ENCODE measurements at places on chromosomes 4 and X.

GRCh38 chr4:25585901-25586523, 69.6 kb upstream of the SLC34A2 start:
- no peak for DNase-seq

- no peak for DNase-seq
Observed at GRCh38 chrX:769796-770195, 139.2 kb downstream of the SHOX start.

DNA sequence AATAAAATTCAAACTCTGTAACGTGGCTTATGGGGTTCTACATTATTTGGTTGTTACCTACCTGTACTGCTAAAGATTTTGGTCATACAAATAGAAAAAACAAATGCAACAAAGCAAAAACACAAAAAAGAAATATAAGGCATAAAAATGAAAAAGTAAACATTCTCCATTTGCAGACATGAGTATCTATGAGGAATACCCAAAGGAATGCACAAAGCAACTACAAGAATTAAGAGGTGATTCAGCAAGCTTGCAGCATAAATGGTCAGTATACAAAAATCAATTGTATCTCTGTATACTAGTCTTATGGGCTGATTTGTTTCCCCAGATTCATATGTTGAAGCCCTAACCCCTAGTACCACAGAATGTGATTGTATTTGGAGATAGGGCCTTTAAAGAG, 3.6 kb upstream of the PDE5A start:
- DNase-seq, result no peak

DNA sequence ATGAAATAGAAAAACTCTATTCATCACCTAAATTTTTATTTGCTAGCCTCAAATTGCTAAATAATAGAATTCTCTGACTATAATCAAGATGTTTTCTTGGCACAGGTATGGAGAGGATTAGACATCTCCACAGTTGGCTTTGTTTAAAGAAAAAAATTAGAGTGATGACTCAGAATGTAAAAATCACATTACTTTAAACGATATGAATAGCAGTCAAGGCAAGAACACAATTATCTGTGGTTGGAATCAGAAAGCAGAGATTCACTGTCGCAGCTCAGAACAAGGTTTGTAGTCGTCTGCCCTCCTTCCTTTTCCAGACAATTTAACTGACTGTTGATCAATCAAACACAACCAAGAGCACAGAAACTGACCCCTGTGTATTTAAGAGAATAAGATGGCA, 32.2 kb upstream of the CCKAR start:
- no peak for DNase-seq

DNA sequence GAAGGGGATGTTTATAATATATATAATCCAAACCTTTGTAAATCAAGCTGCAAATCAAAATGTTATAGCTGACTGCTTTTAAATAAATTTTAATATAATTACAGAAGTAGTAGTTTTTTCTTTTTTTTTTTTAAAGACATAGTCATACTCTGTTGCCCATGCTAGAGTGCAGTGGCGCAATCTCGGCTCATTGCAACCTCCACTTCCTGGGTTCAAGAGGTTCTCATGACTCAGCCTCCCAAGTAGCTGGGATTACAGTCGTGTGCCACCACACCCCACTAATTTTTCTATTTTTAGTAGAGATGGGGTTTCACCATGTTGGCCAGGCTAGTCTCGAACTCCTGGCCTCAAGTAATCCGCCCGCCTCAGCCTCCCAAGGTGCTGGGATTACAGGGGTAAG, 178.7 kb downstream of the FBXW7 start:
- DNase-seq, result no peak

GRCh38 chrX:106378616-106379015, 210.5 kb downstream of the PWWP3B start:
- no peak for DNase-seq

DNA sequence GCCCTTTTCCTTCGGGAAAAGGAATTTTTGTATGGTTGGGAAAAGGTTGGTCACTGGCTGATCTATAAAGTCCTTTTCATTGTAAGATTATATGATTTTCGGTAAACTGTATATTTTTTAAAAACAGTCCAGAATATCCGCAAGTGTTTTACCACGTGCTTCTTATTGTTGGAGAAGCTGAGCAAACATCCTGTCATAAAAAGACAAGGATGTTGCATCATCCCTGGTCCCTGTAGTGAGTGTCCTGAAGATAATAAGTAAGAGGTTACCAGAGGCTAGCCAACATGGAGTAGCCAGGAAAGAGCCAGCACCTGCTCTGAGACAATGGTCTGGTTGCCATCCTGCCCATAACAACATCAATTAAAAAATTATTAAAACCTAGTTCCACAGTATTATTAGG, 5.1 kb downstream of the CXCL9 start:
- DNase-seq, result no peak
